Activated T-helper 1 cell treated with anti-CD3 and anti-CD28 coated beads, Interleukin-12 subunit alpha, Interleukin-12 subunit beta, Interleukin-2, Interleukin-4 antibody, amounts not matched to agents 30 ng/mL and 10 ng/mL and 1 ng/mL, durations not matched to agents 14 hours and 24 hours and 36 hours (primary cell): ENCODE measurements at places on chromosomes 1 and 21.
A peak's percentile ranks its signal among the peaks of the same experiment; 100 is the strongest.

GRCh38 chr1:42319871-42320484 is 15.1 kb downstream of the FOXJ3 start:
- DNase-seq = no peak

DNA sequence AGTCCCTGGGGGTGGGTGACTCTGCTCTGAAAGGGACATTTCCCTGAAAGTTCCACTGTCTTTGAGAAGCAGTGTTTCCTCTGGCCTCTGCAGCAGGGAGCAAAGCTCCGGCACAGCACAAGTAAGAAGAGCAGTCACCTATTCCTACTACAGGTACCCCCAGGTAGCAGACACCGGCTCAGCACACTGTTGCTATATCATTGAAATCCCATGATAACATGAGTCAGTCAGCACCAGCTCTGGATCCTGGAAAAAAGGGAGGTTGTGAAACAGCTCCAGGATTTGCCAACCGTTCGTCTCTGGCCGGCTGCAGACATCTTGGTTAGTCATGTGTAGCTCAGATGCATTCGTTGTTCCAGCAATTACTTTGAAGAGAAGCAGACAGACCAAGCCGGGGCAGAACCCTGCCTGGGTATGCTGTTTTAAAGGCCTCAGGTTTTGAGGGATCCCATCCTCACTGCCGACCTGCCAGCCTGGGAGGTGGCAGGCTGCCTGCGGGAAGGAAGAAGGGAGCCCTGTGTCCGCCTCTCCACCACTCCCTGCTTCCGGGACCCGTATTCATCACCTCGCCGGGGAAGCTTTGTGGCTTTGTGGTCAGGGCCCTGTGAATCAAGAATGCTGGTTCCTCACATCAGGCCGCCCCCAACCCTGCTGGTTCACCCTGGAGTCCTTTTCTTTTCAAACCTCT is 139.2 kb downstream of the CLIC6 start:
- peak; percentile 55 for DNase-seq

GRCh38 chr1:38235705-38236104 is 189.1 kb upstream of the POU3F1 start:
- DNase-seq = no peak

DNA sequence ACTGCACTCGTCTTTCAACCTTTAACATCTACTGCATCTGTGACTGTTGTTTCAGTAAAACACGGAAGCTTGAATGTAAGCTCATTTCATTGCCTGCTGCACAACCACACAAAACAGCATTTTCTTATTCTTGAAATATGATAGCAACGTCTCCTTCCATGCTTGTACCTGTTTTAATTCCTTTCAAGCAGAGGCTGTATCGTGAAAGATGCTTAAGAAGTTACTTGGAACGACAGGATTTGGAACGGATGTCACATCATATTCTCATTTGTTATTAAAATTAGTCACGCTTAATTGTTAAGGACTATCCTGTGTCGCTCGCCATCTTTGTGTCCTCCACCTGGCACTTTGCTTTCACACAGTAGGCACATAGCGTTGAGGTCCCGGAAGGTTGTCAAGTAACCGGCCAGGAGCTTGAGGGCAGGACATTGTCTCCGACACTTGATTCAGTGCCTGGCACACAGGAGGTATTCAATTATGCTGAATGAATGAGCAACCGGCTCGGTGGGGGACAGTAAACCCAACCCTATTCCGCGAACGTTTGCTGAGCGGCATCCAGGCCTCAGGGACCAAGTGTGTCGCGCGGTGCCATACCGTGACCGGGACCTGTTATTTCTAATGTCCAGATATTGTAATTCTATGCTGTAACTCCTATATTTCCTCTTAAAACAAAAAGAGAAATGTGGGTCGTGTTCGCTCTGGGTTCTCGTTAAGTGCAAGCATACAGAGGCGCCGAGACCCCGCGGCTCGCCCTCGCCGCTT is 499 bp upstream of the SH3GLB1 start:
- no peak for DNase-seq

GRCh38 chr1:92843429-92844352 is 11.9 kb downstream of the RPL5 start:
- no peak for DNase-seq

DNA sequence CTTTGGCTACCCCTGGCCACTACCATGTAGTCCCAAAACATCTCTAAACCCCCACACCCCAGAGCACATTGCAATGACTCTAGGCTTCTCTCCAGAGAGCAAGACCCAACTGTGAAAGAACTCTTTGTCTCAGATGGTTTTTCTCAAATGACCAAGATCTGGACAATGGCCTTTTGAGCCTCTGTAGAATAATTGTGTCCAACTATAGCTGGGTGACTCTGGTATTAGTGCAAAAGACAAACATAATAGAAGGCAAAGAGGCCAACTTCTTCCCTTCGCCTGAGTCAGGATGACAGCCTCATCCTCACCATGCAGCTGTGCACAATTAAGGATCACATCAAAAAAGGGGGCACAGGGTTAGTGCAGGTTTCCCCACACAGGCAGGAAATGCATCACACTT is 139.6 kb downstream of the BRINP2 start:
- no peak for DNase-seq

DNA sequence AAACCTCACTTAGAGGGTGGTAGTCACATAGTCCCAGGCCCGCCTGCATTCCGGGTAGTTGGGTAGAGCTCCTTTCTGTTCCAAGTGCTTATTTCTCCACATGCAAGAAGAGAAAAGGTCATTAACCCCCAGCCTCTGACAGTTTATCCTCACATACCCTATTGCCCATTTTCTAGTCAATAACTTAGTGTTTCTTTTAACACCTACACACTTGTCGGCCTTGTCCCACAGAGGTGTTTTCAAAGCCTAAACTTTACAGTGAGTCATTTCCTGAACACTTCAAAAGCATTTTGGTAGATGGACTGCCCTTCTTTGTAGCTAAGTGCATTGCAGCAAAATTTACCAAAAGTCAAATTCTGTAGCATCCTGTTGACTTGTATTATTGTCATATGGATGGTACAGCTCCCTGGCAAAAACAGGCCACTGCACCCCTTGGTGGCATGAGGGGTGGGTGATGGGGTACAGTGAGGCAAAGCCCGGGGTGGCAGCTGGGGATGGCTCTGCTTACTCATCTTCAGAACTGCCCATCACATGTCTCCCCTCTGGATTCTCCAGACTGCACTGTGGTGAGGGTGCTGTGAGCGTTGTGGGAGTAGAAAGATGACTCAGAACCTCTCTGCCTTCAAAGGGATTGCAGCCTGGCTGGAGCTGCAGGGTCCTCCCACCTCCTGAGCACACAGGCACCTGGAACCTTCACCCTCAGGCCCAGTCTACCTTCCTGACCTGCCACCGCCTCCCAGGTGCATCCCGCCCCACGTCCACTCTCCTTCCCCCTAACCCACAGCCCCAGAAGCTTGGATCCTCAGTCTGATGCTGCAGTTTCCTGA is 45.8 kb upstream of the DMRTB1 start:
- peak; percentile 73 for DNase-seq

- DNase-seq = no peak
These were observed 752.3 kb upstream of the ADAMTS5 start for GRCh38 chr21:27719226-27719625.

DNA sequence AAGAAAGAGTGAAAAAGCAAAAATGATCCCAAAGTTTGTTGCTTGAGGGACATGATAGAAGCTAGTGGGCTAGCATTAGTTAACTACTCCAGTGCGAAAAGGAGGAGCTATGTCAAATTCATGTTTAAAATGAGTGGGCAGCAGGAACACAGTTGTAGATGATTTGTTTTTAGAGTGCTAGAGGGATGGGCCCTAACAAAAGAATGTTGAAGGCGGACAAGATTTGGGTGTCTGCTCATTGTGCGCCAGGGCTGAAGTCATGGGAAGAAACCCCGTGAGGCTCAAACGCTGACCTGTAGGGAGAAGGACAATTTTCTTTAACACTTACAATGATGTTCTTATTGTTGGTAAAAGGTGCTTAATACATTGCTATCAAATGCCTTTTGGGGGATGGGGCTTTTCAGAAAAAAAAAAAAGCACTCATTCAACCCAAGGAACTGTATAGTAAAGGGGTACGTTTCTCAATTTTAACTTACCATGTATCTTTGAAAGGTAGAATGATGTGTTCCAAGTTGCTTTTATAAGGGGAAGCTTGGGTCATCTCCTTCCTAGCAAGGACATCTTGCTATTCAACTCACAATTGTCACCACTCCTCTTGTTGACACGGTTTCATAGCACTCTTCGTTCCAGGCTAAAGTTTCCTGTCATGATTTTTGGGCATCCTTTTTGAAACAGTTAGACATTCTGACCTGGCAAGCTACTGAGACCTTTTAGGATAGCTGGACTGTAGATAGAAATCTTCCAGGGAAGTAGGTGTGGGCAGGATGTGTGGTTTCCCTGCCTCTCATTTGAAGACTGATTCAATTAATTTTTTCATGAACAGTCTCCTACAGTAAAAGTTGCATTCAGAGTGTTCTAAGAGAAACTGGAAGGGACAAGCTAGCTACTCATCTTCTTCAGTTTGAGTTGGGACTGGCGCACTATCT is 53.0 kb upstream of the CNN3 start:
- no peak for DNase-seq

DNA sequence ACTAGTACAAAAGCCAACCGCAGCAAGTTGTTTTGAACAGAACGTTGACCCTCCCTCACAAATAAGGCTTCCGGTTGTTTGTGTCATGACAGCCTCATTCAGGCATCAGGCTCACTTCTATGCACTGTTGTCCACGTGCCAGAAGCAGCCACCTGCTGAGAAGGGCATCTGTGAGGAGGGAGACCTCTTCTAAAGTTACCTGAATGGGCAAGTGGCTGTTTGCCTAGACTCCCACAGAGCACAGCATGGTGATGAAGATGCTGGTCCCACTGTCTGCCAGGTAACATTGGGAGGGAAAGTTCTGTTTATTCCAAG is 176.1 kb downstream of the CLIC6 start:
- DNase-seq = no peak

DNA sequence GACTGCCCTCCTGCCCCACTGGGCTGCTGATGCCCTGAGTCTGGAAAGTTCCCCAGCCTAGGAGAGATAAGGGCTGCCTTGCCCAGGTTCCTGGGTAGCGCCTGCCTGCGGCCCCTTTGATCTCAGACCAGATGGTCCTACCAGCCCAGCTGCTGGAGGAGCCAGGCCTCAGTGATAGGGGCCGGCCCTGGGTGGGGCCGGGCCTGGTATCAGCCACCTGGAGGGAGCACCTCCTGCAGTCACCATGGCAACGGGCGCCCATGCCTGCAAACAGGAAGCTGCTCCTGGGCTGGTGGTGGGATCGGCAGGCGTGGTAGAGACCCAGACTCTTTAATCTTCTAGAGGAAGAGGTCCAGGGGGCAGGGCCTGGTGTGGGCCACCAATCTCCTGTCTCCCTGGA is 119.7 kb upstream of the WNT4 start:
- no peak for DNase-seq

- DNase-seq = no peak
These were observed 454.3 kb downstream of the AJAP1 start for GRCh38 chr1:5108740-5109139.

- DNase-seq = no peak
These were observed 847 bp upstream of the RORC start for GRCh38 chr1:151832318-151832980.

GRCh38 chr1:68429233-68429808 is 20.4 kb downstream of the RPE65 start:
- DNase-seq = no peak

- no peak for DNase-seq
These were observed 501.6 kb downstream of the NPHP4 start for GRCh38 chr1:5490635-5491034.

GRCh38 chr1:205735218-205735617 is 14.8 kb downstream of the NUCKS1 start:
- DNase-seq = no peak

DNA sequence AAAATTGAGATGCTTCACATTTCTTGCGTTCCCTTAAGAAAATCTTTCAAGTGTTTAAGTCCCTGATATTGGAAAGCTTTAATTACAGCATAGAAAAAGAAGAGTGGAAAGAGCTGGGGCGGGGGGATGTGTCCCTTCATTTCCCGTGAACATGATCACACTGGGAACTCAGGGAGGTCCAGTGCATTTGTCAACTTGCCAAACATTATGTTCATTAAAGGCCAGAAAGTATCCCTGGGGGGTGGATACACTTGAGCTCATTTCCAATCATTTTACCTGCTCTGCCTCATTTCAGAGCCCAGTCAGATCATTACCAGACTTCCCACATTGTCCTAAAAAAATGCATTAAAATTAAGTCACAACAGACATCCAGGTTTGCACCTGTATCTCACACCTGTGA is 123.6 kb upstream of the KCNJ15 start:
- DNase-seq = no peak

DNA sequence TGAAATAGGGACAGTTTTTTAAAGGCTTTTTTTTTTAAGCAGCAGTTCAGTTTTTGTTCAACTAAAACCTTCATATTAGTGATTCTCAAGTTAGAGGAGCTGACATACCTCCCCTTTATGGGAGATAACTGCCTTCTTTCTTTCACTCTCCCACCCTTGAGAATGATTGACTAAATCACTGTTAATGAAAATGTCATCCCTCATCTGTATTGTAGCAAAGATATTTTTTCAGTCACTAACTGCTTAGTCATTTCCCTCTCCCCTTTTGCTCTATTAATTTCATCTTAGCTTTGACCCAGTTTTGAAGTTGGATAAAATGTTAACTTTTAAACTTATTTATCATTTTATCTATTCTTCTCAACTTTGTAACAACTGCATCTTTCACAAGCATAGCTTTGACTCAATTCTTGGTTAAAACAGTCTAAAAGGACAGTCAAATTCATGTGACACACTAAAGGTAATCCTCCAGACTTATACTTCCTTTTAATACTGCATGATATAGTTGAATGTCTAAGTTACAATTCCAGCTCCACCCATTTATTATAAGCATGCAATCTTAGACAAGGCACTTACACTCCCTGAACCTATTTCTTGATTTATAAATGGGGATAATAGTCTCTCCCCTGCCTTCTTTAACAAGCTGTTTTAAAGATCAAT is 17.1 kb downstream of the CAPZA1 start:
- no peak for DNase-seq

DNA sequence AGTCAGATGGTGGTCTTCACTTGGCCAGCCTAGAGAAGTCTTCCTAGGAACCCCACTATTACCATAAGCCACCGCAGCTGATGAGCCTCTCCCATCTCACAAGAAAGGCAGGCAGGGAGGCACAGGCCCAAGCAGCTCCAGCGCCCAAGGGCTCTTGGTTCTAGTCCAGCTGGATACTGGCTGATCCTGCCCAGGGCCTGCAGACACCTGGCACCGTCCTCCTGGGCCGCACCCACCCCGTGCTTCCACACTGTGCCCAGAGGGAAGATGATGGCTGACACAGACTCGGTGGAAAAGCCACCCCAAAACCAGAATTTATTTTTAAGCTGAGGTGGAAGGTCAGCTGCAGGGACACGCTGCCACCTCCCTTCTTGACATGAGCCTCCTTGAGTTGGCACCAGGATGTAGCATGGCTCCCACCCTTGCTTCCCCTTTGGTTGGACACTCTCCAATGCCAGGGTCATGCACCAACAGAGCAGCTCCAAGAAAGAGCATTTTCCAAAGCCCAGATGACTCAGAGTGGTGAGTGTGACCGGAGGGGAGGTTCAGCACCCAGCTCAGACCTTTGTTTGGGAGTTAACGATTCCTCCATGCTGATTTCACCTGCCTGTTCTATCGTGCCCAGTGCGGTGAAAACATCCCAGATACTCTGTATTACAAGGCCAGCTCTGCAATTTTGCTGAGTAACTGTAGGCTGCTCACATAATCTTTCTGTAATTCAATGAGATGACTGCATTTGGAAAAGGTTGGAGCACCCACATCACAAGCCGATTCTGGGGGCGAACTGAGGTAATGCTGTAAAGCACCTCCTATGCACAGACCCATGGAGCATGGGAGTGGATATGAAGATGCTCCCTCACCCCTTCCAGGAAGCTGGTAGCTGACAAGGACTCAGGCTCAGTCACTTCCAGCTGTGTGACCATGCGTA is 63.1 kb upstream of the SLC2A1 start:
- DNase-seq = no peak
